ENCODE measurements at places on chromosomes 16 and 17. TPM values are rescaled to one million over a fixed set of nuclear protein-coding genes. Genes with fewer than 3 reads are reported as not detected.

DNA sequence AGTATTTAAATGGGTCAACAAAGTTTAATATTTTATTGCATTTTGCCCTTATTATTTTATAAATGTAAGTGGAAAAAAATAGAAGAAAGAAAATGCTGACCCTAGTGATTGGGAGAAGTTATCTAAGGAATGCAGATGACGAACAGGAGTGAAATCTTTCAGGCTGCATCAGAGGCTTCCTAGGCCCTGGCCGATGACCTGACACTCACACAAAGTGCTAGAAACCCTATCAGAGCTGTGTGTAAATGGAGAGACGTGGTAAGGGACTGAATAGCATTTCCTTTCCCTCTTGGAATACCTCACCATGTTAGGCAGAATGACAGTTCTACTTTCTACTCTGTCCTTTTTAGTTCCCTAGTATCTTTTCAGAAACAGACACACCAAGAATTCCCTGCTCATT lies 44.9 kb upstream of the CNEP1R1 start:
- DNase-seq = no peak

- DNase-seq = no peak
Observed at GRCh38 chr17:43609613-43610385, 51.9 kb downstream of the MEOX1 start.

DNA sequence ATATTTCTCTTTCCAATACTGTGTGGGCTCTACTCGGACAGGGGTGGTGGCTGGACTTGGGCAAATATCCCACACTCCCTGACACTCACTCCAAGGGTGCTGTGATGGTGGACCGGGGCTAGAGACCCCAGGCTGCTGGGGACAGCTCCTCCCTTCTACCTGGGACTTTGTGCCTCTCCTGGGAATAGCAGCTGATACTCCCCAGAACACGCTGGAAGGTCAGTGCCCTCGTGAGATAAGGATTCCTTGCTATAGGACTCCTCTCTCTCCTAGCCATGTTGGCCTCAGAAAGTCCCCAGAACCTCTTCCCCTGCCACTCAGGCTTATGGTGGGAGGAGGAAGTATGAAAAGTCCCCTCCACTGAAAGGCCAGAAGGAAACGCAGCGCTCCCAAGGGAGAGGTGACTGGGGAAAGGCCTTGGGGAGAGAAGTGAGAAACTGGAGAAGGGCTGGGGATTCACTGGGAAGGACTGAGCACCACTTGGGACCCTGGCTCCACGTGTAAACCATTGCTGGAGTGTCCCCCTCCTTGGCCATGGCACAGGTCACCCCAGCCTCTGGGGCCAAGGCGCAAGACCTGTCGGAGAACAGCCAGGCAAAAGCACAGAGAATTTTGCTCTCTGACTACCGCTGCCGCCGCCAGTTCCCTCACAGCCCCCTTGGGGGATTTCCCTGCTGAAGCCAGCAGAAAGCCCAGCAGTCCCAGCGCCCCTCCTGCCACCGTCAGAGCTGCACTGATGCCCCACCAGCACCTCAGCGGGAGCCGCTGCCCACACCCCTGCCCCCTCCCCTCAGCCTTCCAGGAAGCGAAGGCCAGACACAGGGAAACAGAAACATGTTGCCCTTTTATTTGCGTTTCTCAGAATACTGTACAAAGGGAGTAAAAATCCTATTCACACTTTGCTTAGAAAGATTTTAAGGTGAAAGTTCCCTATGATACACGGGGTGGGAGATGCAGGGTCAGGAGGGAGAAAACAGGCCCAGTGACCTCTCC lies 2.1 kb upstream of the GSDMB start:
- DNase-seq = no peak

DNA sequence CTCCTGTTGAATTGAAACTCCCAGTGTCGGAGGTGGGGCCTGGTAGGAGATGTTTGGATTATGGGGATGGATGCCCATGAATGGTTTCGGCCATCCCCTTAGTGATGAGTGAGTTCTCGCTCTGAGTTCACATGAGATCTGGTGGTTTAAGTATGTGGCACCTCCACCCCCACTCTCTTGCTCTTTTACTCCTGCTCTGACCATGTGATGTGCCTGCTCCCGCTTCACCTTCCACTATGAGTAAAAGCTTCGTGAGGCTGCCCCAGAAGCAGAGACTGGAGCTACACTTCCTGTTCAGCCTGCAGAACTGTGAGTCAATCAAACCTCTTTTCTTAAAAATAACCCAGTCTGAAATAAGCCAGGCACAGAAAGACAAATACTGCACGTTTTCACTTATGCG lies 512.4 kb downstream of the HS3ST4 start:
- no peak for DNase-seq

DNA sequence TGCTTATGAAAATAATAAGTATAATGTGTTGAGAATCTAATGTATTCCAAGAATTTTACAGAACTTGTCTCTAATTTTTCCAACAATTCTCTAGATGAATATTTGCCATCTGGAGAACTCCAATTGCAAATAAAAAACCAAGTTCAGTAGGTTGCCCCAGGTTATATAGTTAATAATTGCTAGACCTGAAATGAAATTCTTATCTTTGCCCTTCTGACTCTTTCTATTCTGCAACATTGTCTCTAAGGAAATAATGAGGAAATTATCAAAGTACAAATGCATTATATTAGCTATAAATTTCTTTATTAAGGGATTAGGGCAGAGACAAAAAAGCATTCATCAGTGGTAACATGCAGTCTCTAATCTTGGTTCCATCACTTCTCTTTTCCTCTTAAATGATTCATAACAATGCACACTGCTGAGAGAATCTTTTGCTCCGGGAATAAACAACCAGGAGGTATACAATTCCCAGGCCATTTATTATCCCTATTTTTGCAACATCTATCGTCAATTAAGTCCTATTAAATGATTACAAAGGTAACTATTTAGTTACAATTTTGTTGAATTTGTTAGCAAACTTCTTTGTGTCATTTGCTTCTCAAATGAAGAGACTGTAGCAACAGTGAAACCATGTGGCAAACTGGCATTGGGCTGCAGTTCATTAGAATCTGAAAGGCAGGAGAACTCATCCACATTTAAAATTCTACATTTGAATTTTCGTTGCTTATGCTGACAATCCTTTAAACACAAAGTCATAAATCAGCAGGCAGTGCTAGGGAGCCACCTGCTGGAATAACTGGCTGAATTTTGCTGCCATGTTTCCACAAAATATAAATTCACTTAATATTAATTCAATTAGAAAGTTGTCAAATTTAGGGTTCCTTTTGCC lies 349.6 kb downstream of the KIF2B start:
- peak; percentile 47 for DNase-seq

- DNase-seq = no peak
Observed at GRCh38 chr17:44793885-44794842, 35.4 kb downstream of the ADAM11 start.

- DNase-seq = no peak
Observed at GRCh38 chr16:64982581-64982980, 139.3 kb downstream of the CDH11 start.

DNA sequence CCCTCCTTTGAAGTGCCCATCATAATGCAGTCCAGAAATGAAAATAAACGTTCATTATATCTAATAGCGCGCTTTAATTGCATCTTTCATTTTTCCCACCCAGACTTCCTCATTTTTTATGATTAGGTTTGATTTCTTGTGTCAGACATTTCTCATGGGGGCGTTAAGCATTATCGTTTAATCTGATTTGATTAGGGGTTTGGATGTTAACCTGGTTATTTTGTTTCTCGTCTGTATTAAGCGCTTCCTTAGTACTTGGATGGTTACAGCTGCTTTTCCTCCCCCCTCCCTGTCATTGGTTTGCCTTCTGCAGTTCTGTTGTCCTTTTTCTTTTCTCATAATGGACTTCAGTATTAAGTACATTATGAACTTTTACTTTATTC lies 540 bp downstream of the MFSD11 start:
- no peak for DNase-seq

GRCh38 chr17:36922175-36922574 lies 15.1 kb upstream of the LHX1 start:
- no peak for DNase-seq

DNA sequence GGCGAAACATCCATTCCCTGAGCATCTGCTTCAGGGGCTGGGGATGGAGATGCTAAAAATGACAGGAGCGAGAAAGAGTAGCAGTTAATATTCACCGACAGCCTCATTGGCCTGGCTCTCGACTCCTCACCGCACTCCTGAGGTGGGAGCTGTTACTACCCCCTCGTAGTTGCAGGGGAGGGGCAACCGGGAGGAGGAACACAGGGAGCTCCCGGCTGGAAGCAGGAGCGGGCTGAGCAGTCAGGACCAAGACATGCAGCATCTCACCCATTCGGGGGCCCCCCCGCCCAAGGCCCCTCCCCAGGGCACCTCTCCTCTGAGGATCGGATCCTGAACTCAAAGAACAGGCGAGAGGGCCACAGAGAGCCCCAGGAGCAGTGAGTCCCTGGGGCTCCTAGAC lies 4.5 kb upstream of the ACSF3 start:
- DNase-seq = no peak

- no peak for DNase-seq
Observed at GRCh38 chr17:60790205-60790604, 112.6 kb downstream of the BCAS3 start.

- DNase-seq = no peak
Observed at GRCh38 chr17:73311428-73311780, 397 bp downstream of the CDC42EP4 start.

DNA sequence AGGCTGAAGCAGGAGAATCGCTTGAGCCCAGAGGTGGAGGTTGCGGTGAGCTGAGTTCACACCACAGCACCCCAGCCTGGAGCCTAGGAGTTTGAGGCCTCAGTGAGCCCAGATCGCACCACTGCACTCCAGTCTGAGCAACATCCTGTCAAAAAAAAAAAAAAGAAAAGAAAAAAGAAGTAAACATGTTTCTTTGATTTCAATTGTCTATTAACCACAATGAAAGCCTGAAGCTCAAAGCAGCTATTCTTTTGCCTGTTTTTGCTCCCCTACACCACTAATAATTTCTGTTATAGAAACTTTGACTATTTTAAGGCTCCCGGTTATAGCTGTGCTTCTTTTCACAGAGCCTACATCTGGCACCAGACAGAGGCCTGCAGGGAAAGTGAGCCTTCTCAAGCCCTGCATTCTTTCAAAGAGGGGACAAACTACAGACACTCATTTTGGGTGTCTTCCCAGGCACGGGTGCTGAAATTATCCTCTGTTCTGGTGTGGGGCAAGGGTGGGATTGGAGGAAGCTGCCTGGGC lies 14.2 kb upstream of the SLC52A1 start:
- DNase-seq = no peak

- no peak for DNase-seq
Observed at GRCh38 chr16:27721531-27722181, 171.7 kb downstream of the KATNIP start.

NRN1L gene
- total RNA-seq = 2.7 TPM

NPW gene
- total RNA-seq = 7.1 TPM

GCGR gene
- 0.26 TPM for total RNA-seq

MPP2 gene
- 16.3 TPM for total RNA-seq

GLIS2 gene
- 14.3 TPM for total RNA-seq

SLC35G6 gene
- not detected for total RNA-seq

SULT1A1 gene
- total RNA-seq = 5.0 TPM
